ENCODE measurements at places on chromosomes 12 and 14. TPM values are rescaled to one million over a fixed set of nuclear protein-coding genes. Genes with fewer than 3 reads are reported as not detected.

- H3K27me3 ChIP-seq, result no peaks in the 10 kb centered on the region
- H3K4me3 ChIP-seq, result peak overlapping the region; percentile 75
- no peaks in the 10 kb centered on the region for H3K36me3 ChIP-seq
- H3K4me1 ChIP-seq, result peaks cover 29% of the 10 kb centered on the region
Observed at GRCh38 chr14:103206023-103206481, 82.8 kb downstream of the TNFAIP2 start.

- DNase-seq, result no peak
- H3K27ac ChIP-seq, result no peak overlapping the region
- H3K36me3 ChIP-seq, result peaks cover 13% of the 10 kb centered on the region
Observed at GRCh38 chr12:29552994-29553748, 55.7 kb upstream of the OVCH1 start.

The NANOG gene
- total RNA-seq, result not detected

- H3K4me1 ChIP-seq, result peaks cover 80% of the 10 kb centered on the region
- peak overlapping the region; percentile 77 for H3K27ac ChIP-seq
- no peaks in the 10 kb centered on the region for H3K27me3 ChIP-seq
Observed at GRCh38 chr14:91987192-91987591, 39.7 kb upstream of the FBLN5 start.

All from chondrocyte (in vitro differentiated cells).